ENCODE measurements at places on chromosomes 7 and 10.

DNA sequence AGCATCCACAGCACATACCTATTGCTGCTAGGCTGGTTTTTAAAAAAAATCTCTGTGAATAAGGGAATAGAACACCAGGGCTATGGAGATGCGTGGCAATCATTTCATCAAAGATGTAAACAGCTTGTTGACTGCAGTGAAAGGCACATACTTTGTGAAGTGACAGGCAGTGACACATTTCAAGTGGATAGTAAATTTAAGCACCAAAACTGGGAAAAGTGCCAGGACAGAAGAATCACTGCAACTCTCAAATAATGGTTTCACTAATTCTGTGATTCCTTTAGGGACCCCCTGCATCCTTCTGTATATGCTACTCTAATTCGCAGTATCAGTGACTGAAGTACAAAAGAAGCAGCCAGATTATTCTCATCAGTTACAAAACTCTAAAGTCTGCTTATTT is 145.2 kb upstream of the KLF14 start:
- no peak for DNase-seq

DNA sequence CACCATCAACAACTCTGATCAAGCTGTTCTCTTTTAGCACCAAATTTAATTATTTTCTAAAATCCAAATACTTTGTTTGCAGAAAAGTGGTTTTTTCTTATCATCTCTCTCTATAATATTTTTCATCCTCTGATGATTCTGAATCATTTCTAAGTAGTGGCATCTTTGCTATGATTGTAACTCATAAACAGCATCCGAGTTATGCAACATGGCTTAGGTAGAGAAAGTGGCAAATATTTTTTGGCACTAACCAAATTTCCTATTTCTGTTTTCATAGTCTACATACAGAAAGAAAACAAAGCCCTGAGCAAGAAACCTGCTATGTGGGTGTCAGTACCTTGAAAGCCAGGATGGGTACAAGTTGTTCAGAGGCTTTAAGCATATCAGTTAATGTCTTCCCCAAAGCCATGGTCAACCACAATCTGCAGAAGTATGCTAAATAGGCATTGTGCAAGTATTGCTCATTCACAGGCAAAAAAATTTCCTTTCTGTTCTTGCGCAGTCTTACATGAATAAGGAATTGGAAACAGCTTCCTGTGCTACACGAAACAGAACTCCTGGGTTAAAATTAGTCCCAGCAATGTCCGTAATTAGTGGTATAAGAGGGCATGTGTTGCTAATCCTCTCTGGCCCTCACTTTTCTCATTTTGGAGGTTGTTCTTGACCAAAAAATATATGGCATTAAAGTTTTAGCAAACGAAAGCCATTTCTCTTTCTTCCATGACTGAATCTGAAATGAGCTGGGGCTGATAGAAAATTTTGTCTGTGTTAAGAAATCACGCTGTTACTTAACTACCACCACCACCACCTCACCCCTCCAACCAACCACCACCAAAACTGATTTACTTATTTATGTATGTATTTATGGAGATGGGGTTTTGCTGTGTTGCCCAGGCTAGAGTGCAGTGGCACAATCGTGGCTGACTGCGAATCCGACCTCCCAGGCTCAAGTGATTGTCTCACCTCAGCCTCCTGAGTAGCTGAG is 325.6 kb upstream of the MAGI2 start:
- no peak for DNase-seq

- DNase-seq = no peak
Measured at GRCh38 chr10:114615600-114616007, 42.5 kb downstream of the ABLIM1 start.

GRCh38 chr10:31146491-31147209 is 115.0 kb upstream of the ZNF438 start:
- DNase-seq = no peak

DNA sequence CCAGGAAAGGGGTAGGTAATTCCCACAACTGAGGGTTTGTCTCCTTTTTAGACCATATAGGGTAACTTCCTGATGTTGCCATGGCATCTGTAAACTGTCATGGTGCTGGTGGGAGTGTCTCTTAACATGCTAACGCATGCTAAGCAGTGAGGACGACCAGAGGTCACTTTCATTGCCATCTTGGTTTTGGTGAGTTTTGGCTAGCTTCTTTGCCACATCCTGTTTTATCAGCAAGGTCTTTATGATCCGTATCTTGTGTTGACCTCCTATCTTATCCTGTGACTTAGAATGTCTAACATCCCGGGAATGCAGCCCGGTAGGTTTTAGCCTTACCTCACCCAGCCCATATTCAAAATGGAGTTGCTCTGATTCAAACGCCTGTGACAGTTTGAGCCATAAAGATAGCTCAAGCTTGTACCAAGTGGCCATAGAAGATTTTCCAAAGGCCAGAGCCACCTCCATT is 176.0 kb upstream of the NAMPT start:
- no peak for DNase-seq

DNA sequence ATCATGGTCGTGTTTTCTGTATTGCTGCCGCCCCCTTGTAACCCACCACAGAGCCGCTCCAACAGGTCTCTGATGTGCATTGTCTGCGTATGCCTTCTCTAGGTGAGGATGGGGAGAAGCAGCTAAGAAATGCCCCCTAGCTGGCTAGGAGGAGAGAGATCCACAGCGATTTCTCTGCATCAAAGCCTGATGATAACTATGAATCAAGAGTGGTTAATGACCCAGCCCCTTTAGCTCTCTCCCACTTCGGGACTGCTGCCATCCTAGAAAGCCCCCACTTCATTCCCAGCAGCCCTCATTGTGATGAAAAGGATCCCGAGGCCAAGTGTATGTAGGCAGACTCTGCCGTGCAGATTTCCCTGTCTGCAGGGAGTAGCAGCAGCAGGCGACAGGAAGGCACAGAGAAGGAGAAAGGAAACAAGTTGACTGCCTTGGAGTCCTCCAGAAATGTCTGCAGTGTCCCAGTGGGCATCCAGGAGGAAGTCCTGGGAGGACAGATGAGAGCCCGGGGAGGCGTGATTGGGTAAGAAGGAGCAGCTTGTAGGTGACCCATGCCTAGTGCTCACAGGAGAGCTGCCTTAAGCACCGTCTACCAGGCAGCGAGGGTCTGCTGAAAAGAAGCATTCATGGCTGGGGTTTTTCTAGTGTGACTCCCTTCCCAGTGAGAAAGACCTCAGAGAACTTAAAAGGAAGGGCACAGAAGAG is 2.9 kb downstream of the PLXNA4 start:
- no peak for DNase-seq

DNA sequence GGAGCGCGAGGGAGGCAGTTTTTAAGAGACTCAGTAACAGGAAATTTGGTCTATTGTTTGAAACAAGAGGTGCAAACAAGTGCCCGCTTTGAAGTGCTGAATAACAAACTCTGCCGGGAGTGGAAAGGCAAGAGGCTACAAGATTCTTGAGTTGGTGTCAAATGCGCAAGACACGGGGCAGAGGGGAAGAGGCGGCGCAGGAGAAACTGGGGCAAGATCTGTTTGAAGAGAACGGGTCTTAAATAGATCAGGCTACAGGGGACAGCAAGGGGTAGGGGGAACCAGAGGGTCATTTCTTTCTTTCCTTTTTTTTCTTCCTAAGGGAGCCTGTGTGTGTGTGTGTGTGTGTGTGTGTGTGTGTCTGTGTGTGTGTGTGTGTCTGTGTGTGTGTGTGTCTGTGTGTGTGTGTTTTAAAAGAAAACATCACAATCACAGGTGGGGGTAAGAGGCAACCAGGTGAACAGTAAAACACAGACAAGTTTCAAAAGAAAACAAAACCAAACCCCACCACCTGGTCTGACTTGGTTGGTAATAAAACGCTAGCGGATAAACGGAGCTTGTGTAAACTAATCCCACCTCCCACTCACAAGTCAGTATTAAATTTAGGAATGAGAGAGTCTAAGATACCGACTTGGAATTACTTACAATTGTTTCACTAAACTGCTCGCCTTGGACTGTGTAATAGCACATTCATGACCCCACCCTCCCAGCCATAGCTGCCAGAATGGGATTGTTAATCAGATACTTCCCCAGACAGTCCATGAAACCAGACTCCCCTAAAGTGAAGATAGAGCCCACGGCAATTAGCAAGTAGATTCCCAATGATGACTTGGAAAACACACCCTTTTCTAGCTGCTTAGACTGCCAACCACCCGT is 13.1 kb upstream of the CUX1 start:
- no peak for DNase-seq

DNA sequence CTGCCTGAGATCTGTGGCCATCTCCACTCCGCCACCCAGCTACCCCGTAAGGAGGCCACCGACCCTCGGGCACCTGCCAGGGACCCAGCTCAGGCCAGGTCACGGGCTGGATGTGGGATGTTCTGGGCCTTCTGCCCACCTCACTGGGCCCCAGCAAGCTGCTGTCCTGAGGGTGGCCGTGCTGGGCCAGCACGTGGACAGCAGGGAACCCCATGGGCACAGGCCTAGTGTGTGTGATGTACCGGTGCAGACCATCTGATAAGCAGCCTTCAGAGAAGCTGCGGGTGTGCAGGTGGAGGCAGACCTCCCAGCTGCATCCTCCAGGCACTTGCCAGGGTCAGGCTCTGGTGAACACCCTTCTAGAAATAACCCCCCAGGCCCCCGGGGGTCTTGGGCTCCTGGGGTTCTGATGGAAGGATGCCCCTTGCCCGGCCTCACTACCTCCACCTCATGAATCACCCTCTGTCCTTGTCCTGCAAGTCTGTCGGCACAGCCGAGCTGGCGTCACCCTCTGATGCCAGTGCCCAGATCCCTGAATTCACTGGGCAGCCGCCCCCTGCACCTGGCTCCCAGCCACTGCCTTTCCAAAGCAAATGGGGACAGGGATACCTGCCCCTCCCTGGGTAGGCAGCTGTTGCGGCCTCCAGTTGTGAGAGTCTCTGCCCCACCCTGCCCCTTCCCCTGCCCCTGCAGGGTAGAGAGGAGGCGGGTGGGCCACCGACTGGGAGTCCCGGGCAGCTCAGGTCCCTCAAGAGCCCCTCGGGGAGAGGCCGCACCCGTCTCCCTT is 139.8 kb downstream of the FAM53B start:
- no peak for DNase-seq

DNA sequence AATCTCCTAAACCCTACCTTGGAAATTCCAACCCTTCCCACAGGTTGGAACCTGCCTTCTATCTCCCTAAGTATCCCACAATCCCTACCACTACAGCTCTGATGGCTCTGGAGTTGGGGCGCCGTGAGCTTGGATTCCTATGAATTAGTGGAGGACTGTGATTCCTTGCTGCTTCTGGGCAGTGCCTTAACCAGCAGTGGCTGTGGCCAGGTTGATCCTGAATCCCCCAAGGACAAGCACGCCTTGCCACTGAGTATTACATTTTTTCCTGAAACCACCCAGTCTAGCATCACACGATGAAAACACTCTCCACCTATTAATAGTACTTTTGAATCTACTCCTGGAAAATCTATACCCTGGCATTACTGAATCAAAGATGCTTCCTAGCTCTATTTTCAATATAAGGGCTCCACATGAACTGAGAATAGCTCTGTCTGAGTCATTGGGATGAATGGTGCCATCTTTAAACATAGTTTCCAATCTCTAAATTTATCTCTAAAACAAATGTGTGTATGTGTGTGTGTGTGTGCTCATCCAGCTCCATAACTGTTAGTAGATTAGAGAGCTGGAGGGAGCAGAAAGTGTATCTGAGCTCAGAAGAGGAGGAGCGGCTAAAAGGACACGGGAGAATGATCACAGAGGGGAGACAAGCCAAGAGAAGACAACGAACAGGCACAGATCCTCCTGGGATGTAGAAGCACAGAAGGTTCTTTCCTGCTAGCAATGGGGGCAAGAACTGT is 11.9 kb upstream of the INPP5F start:
- DNase-seq = no peak

GRCh38 chr7:1925973-1926907 is 256.2 kb downstream of the ELFN1 start:
- no peak for DNase-seq

DNA sequence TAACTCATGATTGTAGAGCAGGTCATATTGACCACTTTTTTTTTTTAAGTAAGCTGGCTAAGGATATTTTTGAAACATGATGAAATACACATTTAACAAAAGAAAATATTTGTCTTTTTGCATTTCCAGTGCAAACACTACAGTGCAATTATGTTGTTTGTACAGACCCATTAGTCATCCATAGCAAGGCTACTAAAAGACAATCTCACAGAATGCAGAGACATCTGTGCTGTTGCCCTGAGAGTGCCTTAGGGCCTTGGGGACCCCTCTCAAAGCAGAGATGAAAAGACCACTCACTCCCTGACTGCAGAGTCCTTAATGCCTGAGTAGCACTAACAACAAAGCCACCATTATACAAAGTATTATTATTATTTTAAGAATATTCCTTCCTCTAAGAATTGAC is 104.5 kb downstream of the NRCAM start:
- no peak for DNase-seq

- no peak for DNase-seq
Measured at GRCh38 chr7:17679458-17679857, 260.8 kb downstream of the SNX13 start.
